RKO (cell line): ENCODE measurements at places on chromosomes 6 and 20.

DNA sequence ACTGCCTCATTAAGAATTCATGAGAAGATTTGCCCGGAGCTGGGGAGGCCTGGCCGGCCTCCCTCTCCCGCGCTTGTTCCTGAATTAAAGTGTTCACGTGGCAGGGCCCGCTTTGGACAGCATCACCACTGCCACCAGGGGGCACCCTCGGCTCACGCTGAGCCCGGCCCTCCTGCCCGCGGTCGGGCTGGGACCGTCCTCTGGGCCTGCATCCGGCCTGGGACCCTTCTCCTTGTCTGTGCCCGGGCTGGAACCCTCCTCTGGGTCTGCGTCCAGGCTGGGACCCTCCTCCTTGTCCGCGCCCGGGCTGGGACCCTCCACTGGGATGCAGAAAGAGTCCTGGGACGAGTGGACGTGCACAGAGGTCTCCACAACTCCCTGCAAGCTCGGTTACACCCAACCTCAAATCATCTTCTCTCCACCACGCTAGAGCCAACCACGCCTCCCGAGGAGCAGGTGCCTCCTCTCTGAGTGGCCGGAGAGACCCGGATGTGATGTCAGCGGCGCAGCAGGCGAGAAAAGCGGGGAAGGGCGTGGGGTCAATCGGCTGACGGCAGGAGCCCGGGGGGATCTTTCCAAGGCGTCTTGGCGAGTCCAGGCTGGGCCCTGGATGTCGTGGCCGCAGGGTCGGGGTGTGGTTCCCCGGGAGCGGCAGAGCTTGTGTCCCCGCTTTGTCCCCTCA is 50.9 kb upstream of the DACT2 start:
- DNase-seq: peak; percentile 58

- no peak for DNase-seq
These were observed 8.4 kb downstream of the SDC4 start for GRCh38 chr20:45339799-45340198.

DNA sequence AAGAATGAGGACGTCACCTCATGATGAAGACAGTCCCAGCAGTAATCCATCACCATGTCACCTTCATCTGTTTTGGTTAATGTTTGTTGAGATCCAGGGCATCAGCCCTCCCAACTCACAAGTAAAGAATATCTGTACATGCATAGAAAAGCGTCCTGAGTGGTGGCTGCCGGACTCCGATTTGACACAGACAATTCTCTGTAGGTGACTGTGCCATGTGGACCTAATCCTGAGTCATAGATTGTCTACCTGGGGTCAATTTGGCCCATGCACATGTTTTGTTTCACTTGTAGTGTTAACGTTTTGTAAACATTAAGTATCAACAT is 168.4 kb upstream of the UST start:
- no peak for DNase-seq

GRCh38 chr20:48694381-48694865 is 133.4 kb downstream of the PREX1 start:
- DNase-seq: no peak

GRCh38 chr6:1481286-1481685 is 91.9 kb downstream of the FOXF2 start:
- DNase-seq: peak; percentile 31

- no peak for DNase-seq
These were observed 16.0 kb downstream of the MARCKS start for GRCh38 chr6:113873043-113873667.

- DNase-seq: no peak
These were observed 14.2 kb upstream of the FRK start for GRCh38 chr6:116074732-116075390.

GRCh38 chr6:118645395-118645794 is 6.0 kb downstream of the CEP85L start:
- DNase-seq: no peak

GRCh38 chr6:88535306-88535705 is 369.2 kb upstream of the CNR1 start:
- DNase-seq: no peak

GRCh38 chr6:44976677-44977641 is 351.2 kb upstream of the RUNX2 start:
- DNase-seq: no peak

- DNase-seq: no peak
These were observed at the start of gene PTCHD4 for GRCh38 chr6:48111143-48111506. TSS of gene PTCHD4 (minus strand) at chr6:48111197. CDS start at chr6:48068957, 42,240 bp downstream.

DNA sequence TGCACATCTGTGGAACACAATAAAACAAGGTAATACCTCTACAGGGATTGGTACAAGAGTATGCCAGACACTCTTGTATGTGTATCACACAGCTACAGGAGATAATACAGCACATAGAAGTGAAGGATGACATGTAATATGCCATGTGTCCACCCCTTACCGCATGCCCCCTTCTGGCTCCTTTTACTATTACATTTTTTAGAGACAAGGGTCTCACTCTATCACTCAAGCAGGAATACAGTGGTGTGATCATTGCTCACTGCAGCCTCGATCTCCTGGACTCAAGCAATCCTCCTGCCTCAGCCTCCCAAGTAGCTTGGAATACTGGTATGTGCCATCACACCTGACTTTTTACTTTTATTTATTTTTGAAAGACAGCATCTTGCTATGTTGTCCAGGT is 4.2 kb upstream of the NCR3 start:
- DNase-seq: peak; percentile 66

DNA sequence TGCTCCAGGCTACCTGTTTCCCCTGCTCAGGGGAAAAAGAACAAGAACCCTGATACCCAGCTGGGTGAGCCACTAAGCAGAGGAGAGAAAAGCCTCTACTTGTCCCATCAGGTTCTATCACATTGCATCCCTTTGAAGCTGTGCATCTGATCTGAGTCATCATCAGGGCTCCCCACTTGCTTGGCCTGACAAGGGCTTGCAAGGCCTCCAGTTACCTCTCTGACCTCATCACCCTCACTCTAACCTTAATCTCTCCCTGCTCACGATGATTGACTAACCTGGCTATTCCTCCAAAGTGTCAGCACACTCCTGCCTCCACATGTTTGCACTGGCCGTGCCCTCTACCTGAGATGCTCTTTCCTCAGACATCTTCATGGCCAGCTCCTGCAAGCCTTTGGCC is 309.5 kb upstream of the CHD6 start:
- no peak for DNase-seq

GRCh38 chr20:45019762-45020123 is 53.4 kb downstream of the STK4 start:
- DNase-seq: no peak

DNA sequence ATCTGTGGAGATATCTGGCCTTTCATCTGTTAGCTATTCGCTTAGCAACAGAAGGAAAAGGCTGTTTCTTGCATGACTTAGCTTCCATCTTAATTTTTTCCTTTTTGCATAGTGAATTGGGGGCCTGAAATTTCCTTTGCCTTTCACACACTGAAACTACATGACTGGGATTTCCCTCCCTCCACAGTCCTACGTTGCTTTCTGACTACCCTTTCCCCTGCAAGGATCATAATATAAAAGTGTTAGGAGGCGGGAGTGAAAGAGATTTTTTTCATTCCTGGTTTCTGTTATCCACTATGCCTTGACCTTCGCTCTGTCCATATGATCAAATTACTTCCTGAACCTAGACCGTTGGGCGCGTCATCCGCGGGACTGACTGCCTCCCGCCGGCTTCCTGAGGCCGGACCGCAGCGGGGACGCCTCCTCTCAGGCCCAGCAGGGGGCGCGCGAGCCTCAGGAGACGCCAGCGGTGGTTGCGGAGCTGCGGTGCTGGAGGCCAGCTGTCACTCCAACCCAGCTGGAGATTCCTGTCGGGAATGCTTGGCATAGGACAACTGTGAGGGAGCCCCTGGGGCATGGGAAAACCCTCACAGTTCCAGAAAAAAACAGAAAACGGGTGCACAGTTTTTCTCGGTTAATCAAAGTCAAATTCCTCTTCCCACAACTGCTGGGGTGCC is 55.6 kb downstream of the MEP1A start:
- peak; percentile 85 for DNase-seq

GRCh38 chr20:58657262-58657661 is 6.2 kb downstream of the STX16 start:
- no peak for DNase-seq

- DNase-seq: no peak
These were observed 21.0 kb upstream of the RNF217 start for GRCh38 chr6:124941259-124941658.

- no peak for DNase-seq
These were observed 13.4 kb upstream of the HSF2 start for GRCh38 chr6:122385857-122386612.

DNA sequence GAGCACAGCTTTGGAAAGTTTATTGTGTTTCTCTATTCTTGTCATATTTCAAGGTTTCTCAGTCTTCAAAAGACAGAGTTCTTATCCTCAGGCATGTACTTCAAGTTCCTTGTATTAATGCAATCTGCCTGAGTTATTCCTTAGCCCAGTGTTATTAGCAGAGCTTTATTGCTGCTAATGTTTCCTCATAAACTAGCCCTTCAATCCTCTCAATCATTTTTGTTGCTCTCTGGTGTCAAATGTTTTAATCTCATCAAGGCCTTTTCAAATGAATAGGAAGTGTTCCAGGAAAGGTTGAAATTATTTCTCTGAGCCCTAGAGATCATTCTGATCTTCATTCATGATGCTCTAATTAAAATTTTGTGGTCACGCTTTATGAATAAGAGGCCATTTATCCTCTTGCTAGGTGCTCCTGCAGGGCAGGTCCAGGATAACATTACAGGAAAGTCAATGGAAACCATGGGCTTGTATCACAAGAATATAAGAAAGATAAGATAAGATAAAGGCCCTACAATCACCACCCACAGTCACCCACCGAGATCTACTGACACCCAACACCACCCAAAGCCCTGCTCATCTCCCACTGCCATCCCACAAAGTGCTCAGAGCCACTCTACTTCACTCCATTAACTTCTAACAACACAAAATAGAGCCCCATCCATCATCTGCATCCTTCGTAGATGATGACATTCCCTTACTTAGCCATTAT is 125.9 kb downstream of the COL9A1 start:
- no peak for DNase-seq

- DNase-seq: no peak
These were observed 60.4 kb downstream of the HMGCLL1 start for GRCh38 chr6:55518529-55519060.

DNA sequence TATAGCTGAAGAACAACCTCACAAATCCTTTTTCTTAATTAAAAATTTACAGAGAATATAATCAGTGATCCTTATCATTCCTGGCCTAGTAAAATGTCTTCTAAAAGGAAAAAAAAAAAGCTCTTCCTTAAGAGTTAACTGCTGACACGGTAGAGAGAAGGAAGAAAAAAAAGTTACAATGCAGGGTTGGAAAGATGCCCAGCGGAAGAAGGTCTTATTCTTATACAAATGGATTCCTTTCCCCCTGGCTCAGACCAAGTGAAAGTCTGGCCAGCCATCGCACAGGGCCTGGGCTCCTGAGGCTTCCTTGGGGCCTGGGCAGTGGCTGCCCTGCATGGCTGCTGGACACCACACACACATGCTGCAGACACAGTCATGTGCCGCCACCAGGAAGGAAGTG is 688.6 kb downstream of the TENT5A start:
- no peak for DNase-seq

- DNase-seq: no peak
These were observed 60.2 kb downstream of the EZR start for GRCh38 chr6:158758941-158759479.

- no peak for DNase-seq
These were observed 17.8 kb downstream of the ADGRF4 start for GRCh38 chr6:47716207-47716606.

DNA sequence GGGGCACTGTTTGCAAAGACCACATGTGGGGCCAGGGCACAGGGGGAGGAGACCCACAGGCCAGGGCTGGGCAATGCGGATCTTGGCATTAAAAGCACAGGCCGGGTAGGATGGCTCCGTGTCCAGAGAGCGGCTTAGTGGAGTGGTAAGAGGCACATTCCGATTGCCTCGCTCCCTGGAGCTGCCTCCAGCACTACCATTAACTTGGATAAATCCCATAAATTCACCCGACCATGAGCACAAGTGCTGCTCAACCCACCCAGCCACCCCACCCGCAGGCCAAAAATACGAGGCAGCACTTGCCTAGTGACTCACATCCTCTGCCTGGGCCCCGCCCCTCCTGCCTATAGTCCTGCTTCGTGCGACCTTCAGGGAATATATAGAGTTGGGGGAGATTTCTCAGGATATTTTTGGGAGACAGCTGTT is 67.5 kb upstream of the QKI start:
- DNase-seq: no peak

GRCh38 chr6:35146453-35146852 is 5.3 kb upstream of the TCP11 start:
- DNase-seq: peak; percentile 15

DNA sequence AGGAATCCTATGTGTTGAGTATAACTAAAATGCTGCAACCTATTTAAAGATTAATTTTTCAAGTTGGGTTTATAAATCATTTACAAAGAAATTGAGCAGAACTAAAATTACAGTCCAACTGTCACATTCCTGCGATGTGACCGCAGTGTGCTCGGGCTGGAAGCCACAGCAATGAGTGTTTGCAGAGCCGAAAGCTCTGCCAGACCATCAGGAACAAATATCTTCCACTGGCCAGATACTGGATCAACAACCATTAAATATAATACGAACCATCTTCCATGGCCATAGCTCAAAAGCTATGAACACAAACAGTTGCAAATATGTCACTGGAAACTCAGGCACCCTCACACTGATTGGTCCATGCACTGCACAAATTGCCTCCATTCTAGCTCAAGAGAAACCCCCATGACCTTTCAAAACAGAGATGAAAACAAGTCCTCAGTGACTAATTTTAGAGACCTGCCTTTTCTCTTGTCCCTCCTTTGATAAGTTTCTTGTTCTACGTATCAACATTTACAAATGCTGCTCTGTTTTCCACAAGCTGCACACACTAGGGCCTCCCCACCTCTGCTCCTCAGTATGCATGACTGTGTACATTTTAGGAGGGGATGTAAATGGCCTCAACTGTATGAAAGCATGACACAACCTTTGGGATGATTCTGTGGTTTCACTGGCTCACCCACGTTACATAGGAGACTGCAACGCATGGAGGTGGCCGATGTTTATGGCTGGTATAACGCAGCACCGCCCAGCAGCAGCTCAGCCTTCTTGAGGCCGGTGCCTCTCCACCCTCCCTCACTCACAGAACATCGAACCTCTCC is 171.7 kb downstream of the WDR27 start:
- no peak for DNase-seq

DNA sequence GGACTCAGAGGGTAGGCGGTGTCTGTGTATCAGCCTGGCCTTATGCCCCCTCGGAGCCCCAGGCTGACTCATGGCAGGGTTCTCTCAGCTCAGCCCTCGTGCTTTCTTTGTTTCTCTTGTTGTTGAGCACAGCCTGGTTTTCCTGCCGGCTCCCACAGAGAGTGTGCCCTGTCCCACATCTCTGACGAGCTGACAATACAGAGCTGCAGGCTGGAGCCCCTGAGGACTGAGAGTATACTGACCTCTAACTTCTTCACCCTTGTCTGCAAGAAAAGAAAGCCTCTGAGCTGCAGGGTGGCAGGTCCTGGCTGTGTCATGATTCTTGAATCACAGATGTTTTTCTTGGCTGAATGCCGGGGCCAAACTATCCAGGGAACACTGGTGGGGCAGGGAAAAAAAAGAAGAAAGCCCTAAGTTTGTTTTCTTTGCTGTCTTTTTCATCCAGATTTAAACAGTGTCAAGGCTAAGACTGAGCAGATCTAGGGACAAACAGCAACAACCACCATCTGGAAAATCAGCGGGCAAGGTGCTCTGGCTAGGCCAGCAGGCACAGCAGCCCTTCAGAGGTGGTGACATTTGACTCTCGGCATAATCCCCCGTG is 63.3 kb upstream of the ZNF133 start:
- peak; percentile 38 for DNase-seq
